Central memory CD4-positive, alpha-beta T cell (primary cell): ENCODE measurements at places on chromosomes 5 and 9.
A peak's percentile ranks its signal among the peaks of the same experiment; 100 is the strongest.

- no peak for DNase-seq
These were observed 65.3 kb upstream of the CXCL14 start for GRCh38 chr5:135643881-135644766.

GRCh38 chr9:124654431-124654830 lies 116.7 kb downstream of the NR6A1 start:
- no peak for DNase-seq

GRCh38 chr5:163360656-163361055 lies 76.7 kb upstream of the CCNG1 start:
- no peak for DNase-seq

DNA sequence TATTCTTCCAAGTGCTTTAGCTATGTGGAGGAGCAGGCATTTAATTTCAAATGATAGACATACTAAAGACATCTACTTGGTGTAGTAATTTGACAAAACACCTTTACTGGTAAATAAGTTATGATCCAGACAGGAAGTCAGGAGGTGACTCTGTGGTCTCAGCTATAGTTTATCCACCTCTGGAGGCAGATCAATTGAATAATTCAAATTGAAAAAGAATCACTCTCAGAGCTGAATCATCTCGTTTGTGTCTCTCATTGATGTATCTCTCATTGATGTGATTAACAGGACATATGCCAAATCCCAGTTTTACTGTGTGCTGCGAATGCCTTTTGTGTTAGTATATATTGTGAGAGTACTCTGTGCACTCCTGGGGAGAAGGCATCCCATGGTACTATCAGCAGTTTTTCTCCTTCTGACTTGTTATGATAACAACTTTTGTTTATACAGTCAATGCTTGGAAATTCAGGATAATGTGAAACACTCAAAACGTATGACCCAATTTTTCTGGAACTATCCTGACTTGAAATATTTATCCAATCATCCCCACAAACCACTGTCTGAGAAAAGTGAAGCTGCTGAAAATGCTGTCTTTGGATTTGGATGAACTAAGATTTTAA lies 48.5 kb upstream of the DAB2 start:
- DNase-seq, result no peak

GRCh38 chr9:81083854-81084512 lies 605.4 kb downstream of the TLE1 start:
- DNase-seq, result no peak

DNA sequence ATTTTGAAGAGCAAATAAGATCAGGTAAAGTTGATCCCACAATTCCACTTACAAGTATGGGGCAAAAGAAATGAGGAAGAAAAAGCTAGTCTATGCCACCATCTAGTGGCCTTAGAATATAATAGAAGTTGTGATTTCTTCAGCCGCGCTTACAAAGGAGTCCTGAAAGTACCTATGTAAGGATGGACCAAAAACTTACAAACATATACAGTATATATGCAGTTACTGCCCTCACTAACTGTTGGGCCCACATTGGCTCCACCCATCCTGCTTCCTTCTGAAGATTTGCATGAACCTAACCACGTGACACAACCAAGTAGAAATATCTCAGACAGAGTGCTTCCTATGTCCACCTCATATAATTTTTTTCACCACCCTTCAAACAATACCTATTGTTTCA lies 11.7 kb upstream of the OR13D1 start:
- no peak for DNase-seq

DNA sequence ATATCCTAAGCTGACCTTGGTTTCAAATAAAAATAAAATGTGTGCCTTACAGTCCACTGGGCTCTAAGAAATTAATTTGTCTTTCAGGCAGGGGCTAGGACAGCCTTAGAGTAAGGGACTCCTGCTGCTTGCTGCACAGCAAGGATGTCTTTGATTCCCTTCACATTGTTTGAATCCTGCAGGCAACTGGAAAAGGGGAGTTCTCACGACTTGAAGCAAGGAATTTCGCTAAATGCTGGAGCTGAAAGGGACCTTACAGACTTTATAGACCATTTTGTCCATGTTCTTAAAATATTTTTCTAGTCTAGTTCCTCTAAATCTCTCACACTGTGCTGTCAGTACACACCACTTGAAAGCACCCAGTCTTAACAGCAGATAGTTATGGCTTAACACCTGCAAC lies 35.6 kb downstream of the FBXW11 start:
- DNase-seq, result no peak

DNA sequence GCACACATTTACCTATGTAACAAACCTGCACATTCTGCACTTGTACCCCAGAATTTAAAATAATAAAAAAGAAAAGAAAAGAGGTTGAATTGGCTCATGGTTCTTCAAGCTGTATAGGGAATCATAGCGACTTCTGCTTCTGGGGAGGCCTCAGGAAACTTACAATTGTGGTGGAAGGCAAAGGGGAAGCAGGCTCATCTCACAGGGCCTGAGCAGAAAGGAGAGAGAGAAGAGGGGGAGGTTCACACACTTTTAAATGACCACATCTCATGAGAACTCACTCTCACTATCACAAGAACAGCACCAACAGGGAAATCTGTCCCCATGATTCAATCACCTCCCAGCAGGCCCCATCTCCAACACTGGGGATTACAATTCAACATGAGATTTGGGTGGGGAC lies 214.6 kb downstream of the CDK5RAP2 start:
- no peak for DNase-seq

- no peak for DNase-seq
These were observed 409.1 kb upstream of the GRIA1 start for GRCh38 chr5:153081385-153081784.

GRCh38 chr9:132694144-132694543 lies 23.9 kb downstream of the GTF3C4 start:
- DNase-seq, result peak; percentile 8

- no peak for DNase-seq
These were observed 46.1 kb downstream of the PCDH1 start for GRCh38 chr5:141832131-141832530.

GRCh38 chr9:89350988-89351557 lies 32.8 kb downstream of the SECISBP2 start:
- DNase-seq, result no peak

GRCh38 chr9:127586537-127586936 lies 25.5 kb upstream of the STXBP1 start:
- DNase-seq, result peak; percentile 49

- no peak for DNase-seq
These were observed 237.8 kb downstream of the PAPPA start for GRCh38 chr9:116391306-116391900.

DNA sequence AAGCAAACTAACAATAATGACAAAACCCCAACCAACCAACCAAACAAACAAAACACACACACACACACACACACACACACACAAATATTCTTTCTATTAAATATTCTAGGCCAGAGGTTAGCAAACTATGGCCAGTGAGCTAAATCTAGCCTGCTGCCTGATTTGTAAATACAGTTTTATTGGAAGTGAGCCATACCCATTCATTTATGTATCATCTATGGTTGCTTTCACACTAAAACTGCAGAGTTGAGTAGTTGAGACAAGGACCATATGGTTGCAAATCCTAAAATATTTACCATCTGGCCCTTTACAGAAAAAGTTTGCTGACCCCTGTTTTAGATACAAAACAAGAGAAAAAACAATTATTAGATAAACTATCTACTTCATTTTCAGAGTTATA lies 620.5 kb upstream of the SEMA6A start:
- no peak for DNase-seq

GRCh38 chr5:109126481-109126880 lies 283.3 kb downstream of the PJA2 start:
- DNase-seq, result no peak

GRCh38 chr5:86861512-86861911 lies 243.8 kb downstream of the COX7C start:
- DNase-seq, result no peak

DNA sequence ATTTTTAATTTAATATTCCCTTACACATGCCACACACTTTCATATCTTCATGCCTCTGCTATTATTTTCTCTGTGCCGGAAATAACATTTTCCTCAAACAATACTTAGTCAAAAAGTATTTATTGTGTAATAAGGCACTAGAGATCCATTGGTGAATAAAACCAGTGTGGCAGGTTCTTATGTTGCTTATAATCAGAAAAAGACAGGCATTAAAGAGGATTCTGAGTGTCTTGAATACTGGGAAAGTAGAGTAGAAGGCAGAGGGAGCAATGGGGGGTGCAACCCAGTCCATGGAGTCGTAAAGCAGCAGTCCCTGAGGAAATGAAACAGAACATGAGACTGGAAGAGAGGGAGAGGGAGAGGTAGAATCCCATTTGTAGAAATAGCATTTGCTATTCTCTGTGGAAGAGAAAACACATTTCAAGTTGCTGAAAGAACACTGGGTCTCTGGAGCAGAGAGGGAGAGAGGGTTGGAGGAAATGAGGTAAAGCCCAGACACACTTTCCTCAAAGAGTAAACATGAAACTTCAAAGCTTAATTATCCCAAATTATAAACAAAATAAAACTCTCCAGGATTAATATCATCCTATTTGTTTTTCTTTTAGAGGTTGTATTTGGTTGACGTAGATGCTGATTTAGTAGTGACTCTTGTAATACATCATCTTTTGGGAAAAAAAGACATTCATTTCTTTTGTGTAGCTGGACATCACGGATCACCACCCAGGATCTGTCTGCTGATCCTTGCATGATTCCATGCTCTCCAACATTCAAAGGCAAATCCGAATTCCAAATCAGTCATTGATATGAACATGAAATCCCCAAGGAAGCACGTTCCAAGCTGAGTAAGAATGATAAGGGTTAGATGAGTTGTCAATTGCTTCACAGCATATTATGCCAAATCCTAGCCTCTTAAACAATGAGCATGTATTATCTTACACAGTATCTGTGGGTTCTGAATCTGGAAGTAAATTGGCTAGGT lies 37.4 kb upstream of the GRAMD2B start:
- no peak for DNase-seq

GRCh38 chr9:14220256-14220655 lies 93.7 kb downstream of the NFIB start:
- DNase-seq, result no peak

DNA sequence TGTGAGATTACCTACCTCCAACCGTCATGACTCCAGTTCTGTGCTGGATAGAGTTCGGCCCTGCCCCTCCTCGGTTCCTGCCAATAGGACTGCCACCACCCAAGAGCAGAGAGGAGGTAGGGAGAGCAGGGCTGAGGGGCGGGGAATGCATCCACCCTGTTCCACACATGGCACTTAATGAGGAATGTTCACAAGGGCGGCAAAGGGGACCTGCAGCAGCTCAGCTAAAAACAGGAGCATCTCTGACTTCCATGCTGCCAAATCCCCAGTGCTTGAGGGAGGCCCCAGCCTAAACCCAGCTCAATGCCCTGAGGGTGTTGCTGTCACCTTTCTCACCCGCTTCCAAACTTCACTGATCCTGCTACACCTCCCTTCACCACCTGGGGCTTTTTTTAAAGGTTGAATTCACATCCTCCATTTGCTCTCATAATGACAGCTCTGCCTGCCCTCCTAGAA lies 7.8 kb upstream of the DELE1 start:
- DNase-seq, result no peak

- no peak for DNase-seq
These were observed 118.9 kb upstream of the ADRA1B start for GRCh38 chr5:159797261-159797970.

- DNase-seq, result no peak
These were observed 20.0 kb downstream of the IRF1 start for GRCh38 chr5:132470596-132470995.

GRCh38 chr5:15798006-15798405 lies 298.0 kb downstream of the FBXL7 start:
- DNase-seq, result no peak

DNA sequence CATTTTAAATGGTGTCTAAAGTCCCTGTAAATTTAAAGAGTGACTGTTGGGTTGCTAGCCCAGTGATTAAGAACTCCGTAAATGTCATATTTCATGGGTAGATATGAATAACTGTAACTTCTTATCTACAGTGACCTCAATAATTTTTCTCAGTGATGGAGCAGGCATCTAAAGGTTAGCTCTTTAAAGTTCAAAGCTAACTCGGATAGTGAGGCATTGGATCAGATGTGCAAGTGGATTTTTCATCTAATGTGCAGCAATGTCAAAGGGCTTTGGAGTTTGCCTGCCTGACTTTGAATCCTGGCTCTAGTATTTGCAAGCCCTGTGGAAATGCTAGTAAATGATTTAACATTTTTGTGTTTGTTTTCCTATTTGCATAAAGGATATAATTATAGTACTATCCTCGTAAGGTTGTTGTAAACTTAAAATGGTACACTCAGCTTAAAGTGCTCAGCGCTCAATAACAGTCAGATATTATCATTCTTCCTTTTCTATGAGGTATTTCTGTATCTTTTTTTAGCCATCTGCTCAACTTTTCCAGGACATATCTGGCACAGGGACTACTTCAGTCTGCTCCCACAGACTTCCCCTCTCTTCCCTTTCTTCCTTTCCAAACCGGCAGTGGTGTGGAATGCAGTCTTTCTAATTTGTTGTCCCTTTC lies 163.7 kb upstream of the ELL2 start:
- no peak for DNase-seq

GRCh38 chr5:159001247-159001646 lies 98.5 kb downstream of the EBF1 start:
- DNase-seq, result no peak

- DNase-seq, result no peak
These were observed 40.3 kb downstream of the CTNND2 start for GRCh38 chr5:11863911-11864310.

- no peak for DNase-seq
These were observed 79.3 kb upstream of the FBXW11 start for GRCh38 chr5:172085738-172086137.

DNA sequence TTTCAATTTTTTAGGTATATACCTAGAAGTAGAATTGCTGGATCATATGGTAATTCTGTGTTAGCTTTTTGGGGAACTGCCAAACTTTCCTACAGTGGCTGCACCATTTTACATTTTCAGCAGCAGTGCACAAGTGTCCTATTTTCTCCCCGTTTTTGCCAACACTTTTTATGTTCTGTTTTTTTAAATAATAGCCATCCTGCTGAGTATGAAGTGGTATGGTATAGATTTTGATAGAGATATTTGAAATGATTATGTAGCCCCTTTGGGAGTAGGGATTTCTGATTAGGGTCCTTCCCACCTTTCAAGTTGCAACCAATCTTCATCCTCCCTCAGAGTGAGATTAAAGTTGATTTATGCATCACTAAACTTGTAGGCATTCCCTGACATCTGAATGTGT lies 76.5 kb downstream of the ARHGEF28 start:
- DNase-seq, result no peak

DNA sequence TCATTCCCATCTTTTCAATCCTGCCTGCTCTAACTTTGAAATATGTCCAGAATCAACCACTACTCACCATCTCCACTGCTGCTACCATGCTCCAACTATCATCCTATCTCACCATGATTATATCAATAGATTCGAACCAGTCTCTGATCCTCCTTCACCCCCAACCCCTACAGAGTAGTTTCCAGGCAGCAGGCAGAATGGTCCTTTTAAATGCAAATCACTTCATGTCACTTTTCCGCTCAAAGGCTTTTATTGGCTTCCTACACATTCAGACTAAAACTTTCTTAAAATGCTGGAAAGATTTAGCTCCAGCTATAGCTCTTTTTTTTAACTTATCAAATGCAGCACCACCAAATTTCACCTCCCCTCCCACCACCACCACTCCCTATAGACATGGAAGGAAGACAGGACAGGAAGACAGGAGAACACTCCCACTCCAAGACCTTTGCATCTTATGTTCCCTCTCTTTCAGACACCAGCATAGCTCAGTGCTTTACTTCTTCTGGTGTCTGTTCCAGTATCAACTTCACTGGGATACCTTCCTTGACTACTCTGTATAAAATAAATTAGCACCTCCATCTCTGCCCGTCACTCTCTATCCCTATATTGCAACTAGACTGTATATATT lies 9.9 kb upstream of the PPP2R2B start:
- no peak for DNase-seq

GRCh38 chr9:125634040-125634717 lies 72.8 kb downstream of the MAPKAP1 start:
- DNase-seq, result no peak
